ENCODE measurements at places on chromosomes 5 and 9. TPM values are rescaled to one million over a fixed set of nuclear protein-coding genes. Genes with fewer than 3 reads are reported as not detected.

PCA3 gene
- polyA plus RNA-seq: 0.09 TPM

CDH9 gene
- 0.09 TPM for polyA plus RNA-seq

TRPM3 gene
- 0.14 TPM for polyA plus RNA-seq

GARIN3 gene
- polyA plus RNA-seq: not detected

IL17B gene
- polyA plus RNA-seq: 1.2 TPM

ADGRD2 gene
- polyA plus RNA-seq: 0.50 TPM

SCGB3A2 gene
- polyA plus RNA-seq: 1.6 TPM

NRARP gene
- polyA plus RNA-seq: 1.6 TPM

GPR21 gene
- 0.07 TPM for polyA plus RNA-seq

TMEM252 gene
- not detected for polyA plus RNA-seq

FBP2 gene
- 0.32 TPM for polyA plus RNA-seq

SGCD gene
- polyA plus RNA-seq: 0.46 TPM

PCDHGA4 gene
- polyA plus RNA-seq: 0.11 TPM

ST8SIA4 gene
- polyA plus RNA-seq: 9.2 TPM

PPP3R2 gene
- polyA plus RNA-seq: 0.02 TPM

PCDHA6 gene
- 0.05 TPM for polyA plus RNA-seq

CCL21 gene
- 16.6 TPM for polyA plus RNA-seq

WNK2 gene
- polyA plus RNA-seq: 9.1 TPM

LECT2 gene
- not detected for polyA plus RNA-seq

DIPK1B gene
- polyA plus RNA-seq: 6.8 TPM

CDX1 gene
- 1.3 TPM for polyA plus RNA-seq

EQTN gene
- 0.21 TPM for polyA plus RNA-seq

ADAMTSL1 gene
- polyA plus RNA-seq: 0.34 TPM

IFNA2 gene
- not detected for polyA plus RNA-seq

CCL28 gene
- 6.5 TPM for polyA plus RNA-seq

B4GALT1 gene
- 37.1 TPM for polyA plus RNA-seq

PLCXD3 gene
- 0.37 TPM for polyA plus RNA-seq

CER1 gene
- 0.07 TPM for polyA plus RNA-seq

GNAQ gene
- polyA plus RNA-seq: 23.5 TPM

PCDHB10 gene
- polyA plus RNA-seq: 0.23 TPM

WNT8A gene
- polyA plus RNA-seq: 0.09 TPM

ADAMTS2 gene
- 1.3 TPM for polyA plus RNA-seq

HACD4 gene
- 5.2 TPM for polyA plus RNA-seq

LCN9 gene
- not detected for polyA plus RNA-seq

AUH gene
- 41.5 TPM for polyA plus RNA-seq

NR5A1 gene
- polyA plus RNA-seq: 0.46 TPM

Data from thymus (tissue), 14 donors.